AG04450 (cell line): ENCODE measurements at places on chromosomes 12 and 14.

- no peak for DNase-seq
Observed at GRCh38 chr14:68566075-68566474, 226.8 kb downstream of the ZFP36L1 start.

GRCh38 chr12:53425515-53426150, 2.0 kb downstream of the AMHR2 start:
- DNase-seq = no peak

DNA sequence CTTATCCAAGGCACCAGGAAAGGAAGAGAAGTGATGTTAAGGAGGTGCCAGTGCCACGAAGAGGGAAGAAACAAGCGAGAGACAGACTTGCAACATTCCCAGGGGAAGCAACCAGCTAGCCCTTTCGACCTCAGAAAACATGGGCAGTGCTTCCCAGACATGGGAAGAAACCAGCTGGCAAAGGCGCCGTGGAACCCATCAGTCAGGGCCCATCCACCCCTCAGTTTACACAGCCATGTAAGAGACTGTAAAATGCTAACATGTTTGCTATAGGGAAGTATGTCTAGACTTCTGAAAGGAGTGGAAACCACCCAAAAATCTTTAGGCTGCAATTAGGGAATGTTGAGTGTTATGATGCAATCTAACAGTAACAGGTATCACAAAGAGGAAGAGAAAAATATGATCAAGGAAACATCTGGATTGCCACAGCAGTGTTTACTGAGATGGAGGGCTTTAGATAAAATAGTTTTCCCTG, 26.3 kb downstream of the ANAPC5 start:
- no peak for DNase-seq

DNA sequence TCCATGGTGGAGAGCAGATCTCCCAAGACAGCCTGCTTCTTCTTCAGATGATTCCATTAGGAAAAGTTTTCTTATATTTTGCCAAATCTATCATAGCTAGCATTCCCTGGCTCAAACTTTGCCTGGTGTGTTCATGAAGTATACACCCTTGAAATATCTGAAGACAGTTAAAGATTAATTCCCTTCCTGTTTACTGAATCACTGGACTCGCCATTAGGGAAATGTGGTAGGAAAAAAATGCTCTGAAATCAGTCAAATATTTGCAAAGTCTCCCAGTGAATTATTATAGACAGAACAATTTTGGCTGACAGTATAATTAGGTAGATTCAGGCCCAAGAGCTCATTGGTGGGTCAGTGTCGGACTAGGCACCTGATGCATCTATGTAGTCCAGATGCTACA, 86.5 kb downstream of the PDZRN4 start:
- DNase-seq = no peak

DNA sequence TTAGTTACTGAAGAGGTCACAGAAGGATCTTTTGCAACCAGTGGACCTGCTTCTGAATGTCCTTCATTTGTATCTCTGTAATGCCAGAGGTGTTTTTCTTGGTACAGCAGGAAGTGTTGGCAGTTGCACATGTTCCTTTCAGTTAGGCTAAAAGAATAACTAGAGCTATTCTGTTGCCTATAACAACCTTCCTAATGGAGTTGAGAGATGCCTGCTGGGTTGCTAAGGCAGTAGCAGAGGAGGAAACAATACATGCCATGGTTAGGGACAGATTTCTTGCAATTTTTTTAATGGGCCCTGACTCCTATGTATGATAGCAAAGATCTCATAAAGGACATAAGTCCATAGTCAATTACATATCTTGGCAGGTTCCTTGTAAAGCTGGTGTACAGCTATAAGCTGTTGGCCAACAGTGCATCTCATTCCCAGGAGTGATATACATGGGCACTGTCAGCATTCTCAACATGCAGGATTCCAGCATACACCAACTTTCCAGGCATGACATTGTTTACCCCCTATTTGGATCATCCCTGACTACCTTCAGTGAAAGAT, 556.6 kb downstream of the CCER1 start:
- no peak for DNase-seq

GRCh38 chr12:111166779-111167540, 201.9 kb downstream of the PHETA1 start:
- DNase-seq = no peak

DNA sequence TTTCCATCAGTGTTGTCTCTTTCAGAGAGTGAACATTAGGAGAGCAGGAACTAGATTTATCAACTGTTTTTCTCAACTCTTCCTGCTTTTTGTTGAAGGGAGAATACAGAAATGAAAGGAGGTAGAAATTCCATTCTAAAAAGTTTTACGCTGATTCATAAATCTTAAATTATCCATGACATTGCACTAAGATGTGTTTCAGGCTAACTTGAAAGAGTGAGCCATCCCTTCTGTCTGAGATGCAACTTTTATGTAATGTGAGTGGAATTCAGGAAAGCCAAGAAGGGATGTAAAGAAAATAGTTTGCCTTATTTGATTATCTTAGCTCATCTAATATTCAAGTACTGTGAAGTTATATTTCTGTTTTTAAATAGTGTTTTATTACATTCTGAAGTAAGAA, 349.5 kb upstream of the RGS6 start:
- DNase-seq = peak; percentile 51
